ENCODE measurements at places on chromosomes 5 and 9.
A peak's percentile ranks its signal among the peaks of the same experiment; 100 is the strongest.

DNA sequence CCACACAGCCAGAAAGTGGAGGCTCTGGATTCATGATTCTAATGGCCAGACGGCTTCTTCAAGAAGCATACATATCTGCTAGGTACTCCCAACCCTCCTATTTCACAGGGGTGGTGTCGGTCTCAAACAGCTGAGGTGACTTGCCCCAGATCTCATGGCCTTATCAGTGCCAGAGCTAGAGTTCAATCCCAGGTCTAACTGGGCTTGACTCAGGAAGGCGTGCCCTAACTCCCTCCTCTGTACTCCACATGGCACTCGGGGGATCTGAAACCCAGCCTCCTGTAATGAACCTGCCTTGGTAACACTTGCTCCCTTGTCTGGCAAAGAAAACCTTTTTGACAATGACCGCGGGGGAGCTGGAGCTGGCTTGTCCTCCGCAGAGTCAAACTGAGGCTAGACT is 2.1 kb downstream of the QRFP start:
- no peak for DNase-seq

- DNase-seq, result no peak
Measured at GRCh38 chr9:100525563-100525962, 52.3 kb upstream of the CAVIN4 start.

DNA sequence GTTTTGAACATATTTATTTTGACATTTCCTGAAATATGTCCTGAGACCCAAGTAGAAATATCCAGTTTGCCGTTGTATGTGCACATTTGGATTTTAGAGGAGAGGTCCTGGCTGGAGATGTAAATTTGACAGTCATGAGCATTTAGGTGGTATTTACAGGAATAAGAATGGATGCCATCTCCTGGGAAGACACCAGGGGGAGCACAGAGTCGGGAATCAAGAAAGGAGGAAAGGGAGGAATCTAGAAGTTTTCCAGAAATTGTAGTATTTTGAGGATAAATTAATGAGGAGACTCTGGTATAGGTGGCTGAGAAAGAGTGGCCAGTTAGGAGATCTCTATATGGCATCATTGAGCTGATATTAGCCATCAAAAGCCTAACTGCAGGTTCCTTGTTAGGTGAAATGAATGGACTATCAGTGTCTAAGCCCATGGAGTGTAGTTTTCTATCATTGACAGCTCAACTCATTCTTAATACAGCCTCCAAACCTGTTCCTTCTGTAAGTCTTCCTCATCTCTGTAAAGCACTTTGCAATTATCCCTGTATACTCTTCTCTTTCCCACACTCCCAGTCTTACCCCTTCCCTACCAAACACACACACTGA is 7.2 kb downstream of the GAPT start:
- peak; percentile 5 for DNase-seq

DNA sequence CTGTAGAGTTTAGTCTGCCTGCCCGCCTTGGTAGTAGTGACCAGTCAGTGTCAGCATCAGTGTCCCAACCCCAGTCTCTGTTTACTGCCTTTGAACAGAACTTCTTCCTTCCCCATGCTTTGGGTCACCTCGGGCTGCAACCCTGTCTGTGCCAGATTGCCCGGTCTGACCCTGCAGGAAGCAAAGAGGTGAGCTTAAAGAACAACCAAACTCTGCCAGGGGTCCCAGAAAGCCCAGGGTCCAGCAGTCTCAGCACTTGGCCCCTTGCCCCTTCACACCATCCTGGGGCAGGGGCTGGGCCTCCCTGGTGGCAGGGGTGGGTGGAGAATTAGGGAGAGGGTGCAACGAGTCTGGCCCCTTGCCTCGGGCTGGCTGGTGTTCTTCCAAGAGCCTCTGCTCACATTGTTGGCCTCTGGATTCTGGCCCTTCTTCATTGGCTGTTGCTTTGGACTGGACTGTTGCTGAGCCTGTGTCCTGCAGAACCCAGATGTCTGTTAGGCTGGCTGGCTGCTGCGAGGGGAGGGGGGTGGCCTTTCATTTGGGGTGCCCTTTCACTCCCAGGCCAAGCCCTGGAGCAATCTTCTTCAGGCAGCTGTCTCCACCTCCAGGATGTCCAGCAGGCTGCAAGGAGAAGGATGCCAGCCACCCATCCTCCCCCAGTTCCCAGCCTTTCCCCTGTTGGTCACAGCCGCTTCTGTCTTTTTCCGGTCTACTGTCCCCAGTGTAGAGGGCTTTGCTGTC is 51.2 kb downstream of the SAR1B start:
- no peak for DNase-seq

- DNase-seq, result no peak
Measured at GRCh38 chr5:175479125-175479881, 943 bp downstream of the SFXN1 start.

DNA sequence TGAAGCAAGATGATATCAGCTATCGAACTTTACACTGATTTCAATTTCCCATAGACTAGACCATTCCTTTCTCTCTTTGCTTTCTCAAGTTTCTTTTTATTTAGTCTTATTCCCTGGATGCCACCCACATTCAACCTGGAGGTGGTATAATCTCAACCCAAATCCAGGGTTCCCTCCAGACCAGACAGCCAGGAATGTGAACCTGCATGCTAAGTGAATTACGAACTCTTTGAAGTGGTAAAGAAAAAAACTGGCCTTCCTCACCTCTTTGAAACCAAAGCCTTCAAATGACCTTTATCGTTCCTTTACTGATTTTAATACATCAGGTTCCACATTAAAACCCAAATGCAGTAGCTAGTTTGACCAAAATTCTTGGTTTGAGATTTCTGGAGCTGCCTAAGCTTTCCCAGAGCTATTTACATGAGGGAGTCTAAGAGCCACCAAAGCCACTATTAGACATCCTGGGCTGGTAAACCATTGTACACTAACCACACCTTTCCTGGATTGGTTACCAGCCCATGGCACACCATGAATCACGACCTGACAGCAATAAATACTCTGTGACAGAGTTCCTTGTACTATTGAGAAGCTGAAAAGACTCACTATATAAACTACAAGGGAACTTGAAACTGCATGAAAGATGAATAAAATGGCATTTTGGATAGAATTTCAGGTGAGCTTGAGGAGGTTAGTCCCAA is 323.7 kb downstream of the ADAMTS6 start:
- DNase-seq, result no peak

GRCh38 chr5:89043676-89044075 is 160.7 kb upstream of the MEF2C start:
- no peak for DNase-seq

- no peak for DNase-seq
Measured at GRCh38 chr5:35487233-35488025, 130.2 kb upstream of the SPEF2 start.

Data from skeletal muscle cell (primary cell).